RWPE1 (cell line): ENCODE measurements at places on chromosomes 1 and 21.
A peak's percentile ranks its signal among the peaks of the same experiment; 100 is the strongest.

- no peak for DNase-seq
Observed at GRCh38 chr1:187883356-187883755, 1054.6 kb downstream of the PLA2G4A start.

- DNase-seq = peak; percentile 43
Observed at GRCh38 chr1:19066248-19066873, 109.9 kb upstream of the IFFO2 start.

- no peak for DNase-seq
Observed at GRCh38 chr1:1122981-1123480, 7.1 kb upstream of the C1orf159 start.

DNA sequence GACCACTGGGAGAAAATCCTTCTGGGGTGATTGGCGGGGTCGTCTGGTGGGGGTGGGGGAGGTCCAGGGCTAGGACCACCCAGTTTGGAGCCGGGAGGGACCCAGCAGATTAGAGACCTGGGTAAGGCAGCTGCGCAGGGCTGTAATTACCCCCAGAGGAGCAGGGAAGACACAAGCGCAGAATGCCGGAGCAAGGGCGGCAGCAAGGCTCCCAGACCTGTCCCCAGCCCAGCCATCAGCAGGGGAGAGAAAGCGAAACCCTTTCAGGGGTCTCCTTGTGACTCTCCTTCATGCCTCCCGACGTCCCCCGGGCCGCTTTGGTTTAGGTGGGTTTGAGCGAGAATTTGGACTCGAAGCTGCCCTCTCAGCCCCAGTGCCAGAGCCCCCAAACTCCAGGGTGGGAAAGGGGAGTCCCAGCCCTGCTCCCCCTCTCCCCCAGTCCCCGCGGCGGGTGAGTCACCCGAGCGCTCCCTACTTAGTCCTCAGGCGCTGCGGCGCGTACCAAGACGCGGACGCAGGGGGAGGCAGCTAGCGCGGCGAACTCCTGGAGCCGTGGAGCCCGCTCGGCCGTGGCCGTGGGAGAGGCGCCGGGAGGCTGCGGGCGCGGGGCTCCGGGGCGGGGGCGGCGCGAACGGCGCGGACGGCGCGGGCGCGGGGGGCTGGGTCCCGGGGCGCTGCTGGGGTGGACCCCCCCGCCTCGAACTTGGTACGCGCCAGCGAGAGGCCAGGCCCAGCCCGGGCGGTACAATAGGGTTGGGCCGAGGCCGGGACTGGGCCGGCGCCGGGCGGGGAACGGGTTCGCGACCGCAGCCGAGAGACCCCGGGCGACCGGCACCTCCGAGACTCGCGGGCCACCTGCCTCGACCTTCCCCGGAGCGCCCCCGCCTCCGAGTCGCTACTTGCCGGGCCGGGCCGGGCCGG, at the start of gene MAP7D1:
MAP7D1 (plus strand) TSS at position 753 of the 921 bp plus-strand sequence. CDS start 258 bp downstream, outside the sequence.
- peak; percentile 81 for DNase-seq

DNA sequence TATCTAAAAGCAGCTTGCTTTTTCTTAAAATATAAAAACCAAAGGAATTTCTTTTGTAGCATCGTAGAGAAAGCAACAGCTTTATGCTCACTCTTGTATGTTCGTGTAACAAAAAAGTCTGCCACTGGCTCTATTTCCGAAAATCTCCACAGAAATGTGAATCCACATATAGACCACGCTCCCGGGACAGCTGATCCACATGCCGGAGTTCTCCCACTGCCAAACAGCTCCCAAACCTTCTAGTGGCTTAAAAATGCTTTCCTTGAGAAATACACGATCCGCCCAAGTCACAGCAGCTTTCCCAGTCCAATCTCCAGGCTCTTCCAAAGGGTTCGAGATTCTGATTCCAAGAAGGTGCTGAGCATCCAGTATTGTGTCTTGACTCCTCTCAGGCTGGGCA, 29.3 kb downstream of the PCSK9 start:
- DNase-seq = no peak

DNA sequence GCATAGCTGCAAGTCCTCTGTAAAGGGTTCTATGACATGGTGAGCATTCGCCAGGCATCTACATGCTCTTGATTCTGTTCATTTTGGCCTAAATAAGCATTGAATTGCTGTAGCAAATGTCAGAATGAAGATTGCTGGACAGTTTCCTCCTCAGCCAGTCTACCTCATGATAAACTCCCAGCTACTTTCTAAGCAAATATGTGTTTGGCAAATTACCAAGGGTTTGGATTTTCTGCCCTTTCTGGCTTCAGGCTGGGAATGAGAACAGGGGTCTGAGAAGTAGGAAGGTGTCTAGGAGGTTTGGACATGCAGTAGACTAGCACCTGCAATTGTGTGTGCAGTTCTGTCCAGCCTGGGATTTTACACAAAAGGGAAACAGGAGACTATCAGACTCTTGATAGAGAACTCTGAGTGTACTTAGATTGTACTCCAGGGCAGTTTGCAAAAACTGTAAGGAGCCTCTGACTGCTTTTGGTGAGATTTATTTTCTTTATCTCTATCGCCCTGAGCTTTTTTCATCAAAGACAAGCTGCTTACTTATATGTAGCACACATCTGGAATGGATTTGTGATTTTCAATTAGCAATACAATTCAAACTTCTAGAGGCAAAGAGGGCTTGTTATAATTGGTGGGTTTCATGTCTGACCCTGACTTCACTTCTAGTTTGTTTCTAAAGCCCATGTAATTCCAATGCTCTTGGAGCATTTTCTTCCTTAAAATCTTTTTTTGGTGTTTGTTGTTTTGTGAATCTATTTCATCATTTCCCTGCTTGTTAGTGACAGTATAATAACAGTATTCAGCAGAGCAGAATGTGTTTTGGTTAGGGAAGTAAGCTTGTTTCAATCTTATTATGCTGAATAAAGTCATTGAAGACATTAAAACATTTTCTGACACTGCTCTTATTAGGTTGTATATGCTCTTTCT, 150.8 kb downstream of the VPS13D start:
- no peak for DNase-seq

DNA sequence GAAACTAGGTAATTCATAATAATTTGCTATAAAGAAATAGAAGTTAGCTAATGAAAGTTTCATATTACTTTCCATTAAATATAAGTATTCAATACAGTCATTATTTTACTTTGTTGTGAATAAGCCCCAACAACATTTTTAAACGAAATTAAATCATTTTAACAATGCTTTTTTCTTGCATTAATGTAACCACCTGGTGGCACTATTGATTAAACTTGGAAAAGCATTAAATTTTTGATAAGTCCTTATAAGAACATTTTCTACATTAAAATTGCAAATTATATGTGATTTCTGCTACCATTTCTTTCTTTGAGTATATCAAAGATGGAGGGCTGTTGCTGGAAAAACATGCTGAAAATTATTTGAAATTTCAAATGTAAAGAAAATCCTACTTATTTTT, 918.8 kb upstream of the TMPRSS15 start:
- DNase-seq = no peak

- DNase-seq = peak; percentile 30
Observed at GRCh38 chr1:246297279-246298265, 209.5 kb downstream of the SMYD3 start.

DNA sequence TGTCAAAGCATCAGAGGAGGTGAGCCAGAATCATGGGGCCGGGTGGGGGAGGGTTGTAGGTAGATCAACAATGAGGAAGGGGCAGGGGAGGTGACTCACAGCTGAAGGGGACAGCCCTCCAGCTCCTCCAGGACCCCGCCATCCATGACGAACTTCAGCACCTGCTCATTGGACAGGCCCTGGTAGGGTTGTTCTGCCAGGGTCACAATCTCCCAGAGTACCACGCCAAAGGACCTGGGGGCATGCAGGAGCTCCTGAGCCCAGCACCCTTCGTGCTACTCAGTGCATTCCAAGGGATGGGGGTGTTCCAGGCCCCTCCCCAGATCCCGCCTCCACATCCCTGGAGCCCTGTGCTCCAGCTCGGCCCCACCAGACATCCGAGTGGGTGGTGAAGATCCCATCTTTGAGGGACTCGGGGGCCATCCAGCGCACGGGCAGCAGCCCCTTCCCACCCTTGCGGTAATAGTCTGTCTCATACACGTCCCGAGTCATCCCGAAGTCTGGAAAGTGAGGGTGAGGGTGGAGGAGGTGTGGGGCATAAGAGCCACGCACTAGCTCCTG, 17.5 kb downstream of the INSRR start:
- no peak for DNase-seq

DNA sequence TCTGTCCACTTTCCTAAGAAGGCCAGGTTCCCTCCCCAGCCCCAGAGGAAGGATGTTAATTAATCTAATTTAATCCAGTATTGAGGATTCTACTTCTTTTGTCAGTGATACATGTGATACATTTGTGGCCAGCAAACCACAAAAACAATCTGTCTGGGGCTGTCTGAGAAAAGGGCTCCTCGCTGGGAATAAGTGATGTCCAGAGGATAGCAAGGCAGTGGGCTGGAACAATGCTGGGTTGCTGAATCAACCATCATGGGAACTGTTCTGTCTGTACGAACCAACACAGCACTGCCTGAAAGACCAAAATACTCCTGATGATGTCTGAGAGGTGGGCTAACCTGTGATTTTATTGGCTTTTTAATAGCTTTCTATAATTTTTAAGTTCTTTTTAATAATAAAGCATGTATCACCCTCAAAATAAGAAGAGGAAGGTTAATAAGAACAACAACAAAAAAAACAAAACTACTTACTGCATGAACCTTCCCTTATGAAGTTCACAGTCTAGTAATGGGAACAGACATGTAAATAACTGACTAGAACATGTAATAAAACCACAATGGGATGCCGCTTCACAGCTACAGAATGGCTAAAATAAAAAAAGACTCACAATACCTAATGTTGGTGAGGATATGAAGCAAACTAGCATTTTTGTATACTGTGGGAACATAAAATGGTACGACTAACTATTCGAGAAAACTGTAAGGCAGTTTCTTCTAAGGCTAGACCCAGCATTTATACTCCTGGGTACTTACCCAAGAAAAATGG, 11.4 kb upstream of the ADAR start:
- no peak for DNase-seq

DNA sequence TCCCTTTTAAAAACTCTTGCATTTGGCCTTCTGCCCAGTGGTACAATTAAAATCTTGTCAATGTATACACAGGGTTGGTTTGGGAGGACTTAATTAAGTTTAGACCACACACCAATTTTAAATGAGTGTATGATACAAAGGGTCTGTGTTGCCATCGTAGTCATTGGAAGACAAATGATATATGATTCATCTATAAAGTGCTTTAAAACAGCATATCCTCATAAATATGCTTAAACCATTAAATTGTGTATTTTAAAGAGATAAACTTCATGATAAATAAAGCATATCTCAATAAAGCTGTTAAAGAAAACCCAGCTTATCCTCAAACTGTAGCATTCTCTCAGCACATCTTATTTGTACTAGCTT, 69.5 kb downstream of the LUZP1 start:
- no peak for DNase-seq

DNA sequence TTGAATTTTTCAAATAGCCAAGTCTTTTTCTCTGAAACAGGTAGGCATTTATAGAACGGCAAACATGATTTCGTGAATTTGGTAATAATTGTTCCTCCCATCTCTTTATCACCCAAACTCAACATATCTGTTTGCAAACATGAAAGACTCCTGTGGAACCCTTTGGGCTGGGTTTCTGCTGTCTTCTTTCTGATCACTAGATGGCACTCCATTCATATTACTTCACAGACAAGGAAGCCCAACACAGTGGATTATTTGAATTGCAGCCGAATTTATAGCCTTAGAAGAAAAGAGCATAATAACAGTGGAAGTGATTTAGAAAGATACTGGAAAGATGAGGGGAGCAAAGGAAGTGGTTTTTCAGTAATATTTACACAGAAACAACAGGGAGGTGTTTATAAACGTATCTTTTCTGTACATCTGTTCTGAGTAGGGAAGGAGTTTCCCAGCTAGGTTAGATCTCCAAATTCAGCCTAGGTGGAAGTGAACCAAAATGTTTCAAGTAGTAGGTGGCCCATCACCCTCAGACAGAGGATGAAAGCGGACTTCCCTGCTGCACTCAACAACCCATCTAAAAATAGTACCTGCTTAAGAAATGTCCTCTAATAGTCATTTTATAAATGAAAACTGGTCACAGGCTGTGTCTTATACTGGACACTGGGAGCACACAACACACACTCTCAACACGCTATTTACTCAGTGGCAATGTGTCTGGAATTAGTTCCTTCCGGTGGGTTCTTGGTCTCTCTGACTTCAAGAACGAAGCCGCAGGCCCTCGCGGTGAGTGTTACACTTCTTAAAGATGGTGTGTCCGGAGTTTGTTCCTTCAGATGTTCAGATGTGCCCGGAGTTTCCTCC, 67.6 kb downstream of the MAP3K21 start:
- peak; percentile 68 for DNase-seq

DNA sequence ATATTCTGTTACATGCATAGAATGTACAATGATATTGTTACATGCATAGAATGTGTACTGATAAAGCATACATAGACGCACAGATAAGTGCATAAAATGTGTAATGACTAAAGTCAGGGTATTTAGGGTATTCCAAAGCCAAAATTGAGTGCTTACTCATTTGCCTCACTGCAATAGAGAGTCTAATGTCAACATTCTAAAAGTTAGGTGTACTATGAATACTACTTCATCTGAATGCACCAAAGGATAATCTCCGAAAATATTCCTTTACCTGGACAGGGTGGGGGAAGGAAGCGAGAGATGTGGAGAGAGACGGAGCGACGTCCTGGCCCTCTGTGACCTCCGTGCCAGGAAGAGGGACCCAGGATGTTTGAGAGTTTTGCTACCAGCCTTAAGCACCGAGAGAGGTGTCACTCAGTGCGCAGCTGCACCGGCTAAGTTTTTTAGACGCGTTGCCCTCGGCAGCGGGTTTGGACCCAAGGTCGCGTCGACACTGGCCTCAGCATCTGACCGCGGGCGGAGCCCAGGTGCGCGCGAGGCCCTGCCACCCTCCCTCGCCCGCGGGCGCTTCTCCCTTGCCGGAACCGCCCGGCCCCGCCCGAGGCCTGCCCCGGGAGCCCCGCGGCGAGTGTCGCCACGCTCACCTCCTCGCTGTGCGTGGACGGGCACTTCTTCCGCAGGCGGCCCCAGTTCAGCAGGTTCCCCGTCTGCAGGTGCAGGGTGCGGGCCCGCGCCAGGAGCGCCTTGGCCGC, 660 bp downstream of the GCLM start:
- peak; percentile 28 for DNase-seq

- DNase-seq = no peak
Observed at GRCh38 chr1:24139841-24140425, 3.0 kb downstream of the IL22RA1 start.

GRCh38 chr1:112446411-112446810, 50.4 kb downstream of the CTTNBP2NL start:
- no peak for DNase-seq

DNA sequence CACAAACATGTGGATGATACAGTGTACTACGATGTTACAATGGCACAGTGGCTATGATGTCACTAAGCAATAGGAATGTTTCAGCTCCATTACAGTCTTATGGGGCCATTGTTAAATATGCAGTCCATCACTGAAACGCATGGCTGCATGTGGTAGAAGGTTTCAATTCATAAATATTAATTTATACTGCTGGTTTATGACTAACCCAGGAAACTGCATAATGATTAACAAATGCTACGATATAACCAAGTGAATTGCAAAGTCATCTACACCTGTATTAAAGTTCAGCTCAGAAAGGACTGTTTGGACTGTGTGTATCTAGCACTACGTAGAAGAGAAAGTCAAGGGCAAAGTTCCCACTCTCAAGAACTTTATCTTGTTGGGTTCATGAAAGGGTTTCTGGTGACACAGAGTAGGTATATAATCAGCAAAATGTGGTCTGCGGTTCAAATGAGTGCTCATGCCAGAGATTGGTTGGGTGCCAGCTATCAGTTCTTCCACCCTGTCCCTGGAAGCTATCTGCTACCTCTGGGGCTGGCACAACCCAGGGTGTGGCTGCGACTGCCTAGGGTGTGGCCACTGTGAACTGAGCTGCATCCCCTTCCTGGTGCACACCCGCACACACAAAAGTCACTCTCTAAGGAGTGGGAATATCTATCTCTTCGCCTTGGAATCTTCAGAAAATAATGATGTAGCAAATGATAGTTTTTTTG, 14.8 kb downstream of the MGST3 start:
- DNase-seq = no peak
